ENCODE measurements at places on chromosomes 4 and X.

DNA sequence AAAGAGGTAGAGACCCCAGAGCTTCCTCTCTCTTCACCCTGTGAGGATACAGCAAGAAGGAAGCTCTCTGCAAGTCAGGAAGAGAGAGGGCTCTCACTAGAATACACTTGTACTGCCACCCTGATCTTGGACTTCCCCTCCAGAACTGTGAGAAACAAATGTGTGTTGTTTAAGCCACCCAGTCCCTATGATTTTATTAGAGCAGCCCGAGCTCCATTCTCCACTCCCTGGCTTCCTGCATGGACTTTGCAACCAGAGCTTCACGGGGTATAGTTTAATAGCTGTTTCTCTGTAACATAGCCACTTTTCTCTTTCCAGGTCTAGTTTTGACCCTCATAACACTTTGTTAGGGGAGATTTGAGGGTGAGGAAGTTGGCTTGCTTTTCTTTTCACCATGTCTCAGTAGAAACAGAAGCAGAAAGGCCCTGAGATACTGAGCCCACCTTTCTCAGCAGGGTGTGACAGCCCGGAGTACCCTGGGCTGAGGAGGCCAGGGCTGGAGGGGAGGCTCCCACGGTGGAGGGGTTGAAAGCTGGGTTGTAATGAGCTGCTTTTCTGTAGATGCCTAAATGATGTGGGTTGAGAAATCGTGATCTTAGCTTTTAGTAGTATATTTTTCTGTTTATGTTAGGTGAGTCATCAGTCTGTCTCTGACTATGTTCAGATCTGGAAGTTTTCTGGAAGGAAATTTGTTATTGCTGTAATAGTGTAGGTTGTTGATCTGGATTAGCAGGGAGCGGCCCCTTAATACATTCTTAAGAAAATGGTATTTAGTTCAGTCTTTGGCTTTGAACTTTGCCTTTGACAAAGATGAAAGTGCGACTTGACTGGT lies 118.6 kb downstream of the PTTG2 start:
- no peak for DNase-seq

DNA sequence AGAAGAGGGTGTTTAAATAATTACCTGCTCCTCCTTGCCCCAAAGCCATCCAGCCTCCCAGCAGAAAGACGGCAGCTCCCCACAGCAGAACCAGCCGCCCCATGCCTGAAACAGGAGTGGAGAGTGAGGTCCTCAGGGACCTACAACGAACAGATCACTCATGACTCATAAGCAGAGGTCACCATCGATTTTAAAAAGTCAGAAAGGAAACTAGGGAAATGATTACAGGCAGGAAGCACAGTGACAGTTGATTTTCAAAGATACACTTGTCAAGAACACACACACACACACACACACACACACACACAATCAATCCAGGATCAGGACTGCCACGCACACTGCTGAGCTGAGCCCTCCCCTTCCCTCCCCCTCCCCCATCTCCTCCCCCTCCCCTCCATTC lies at the start of gene CRLF2:
Gene CRLF2, minus strand, starts transcription at position 118 of the 400 bp plus-strand sequence. Its CDS starts 15 bp downstream, at position 103.
- no peak for DNase-seq

GRCh38 chr4:78667325-78667724 lies 108.8 kb upstream of the BMP2K start:
- DNase-seq, result no peak

- no peak for DNase-seq
These were observed 1151.2 kb downstream of the PDHA2 start for GRCh38 chr4:96991083-96991482.

DNA sequence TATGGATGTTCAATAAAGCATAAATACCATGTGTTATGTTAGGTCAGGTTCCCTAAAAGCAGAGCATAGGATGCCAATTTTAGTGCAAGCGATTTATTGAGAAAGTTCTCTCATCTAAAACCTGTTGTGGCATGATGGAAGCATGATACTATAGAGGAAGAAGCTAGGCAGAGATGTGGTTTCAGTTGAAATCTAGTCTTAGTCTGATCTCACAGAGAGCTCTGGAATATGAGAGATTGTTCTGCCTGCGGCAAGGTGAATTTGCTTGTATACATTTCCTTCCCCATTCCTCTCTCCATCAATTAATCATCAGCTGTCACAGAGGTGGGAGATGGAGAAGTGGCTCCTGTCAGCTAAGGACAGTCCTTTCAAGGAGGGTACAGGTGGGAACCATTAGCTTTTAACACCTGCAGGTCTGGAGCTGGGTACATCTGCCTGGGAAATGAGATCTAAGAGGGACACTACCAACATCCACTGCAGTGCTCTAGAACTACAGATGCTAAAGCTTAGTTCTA lies 252.4 kb downstream of the CFAP299 start:
- no peak for DNase-seq

- DNase-seq, result no peak
These were observed 130.3 kb downstream of the TBL1X start for GRCh38 chrX:9595174-9595573.

- DNase-seq, result no peak
These were observed 365.2 kb downstream of the PRDM5 start for GRCh38 chr4:120557372-120557771.

- DNase-seq, result no peak
These were observed 62.4 kb upstream of the RAI2 start for GRCh38 chrX:17923546-17923945.

DNA sequence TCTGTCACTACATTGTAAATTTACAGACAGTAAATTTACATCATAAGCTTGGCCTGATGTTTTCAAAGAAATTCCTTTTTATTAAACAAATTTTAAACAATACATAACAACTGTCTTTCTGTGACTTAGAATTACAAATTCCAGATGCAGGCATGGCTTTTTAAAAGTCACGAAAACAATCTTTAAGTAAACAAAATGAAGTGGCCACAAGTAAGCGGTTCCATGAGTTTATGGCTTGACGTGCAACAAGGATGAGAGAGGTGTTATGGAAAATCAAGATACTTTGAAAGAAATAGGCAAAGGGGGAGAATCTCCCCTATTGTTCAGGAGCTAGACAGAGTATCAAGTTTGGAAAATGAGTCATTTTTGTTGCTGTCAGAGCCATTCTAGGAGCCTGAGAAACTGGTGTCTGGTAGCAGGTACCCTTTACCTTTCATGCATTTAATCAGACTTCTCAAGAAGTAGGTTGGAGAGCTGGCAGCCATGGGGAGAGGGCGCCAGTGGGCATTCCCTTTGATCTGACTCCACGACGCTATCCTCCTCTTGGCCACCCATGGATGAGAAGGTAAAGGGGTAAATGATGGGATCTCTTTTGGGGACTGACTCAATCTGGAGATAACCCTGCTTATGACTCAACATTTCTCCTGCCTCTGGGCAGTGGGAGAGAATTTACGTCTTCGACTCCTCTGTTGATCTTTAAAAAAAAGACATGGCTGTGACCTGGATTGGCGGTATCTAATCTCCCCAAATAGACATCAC lies 217.2 kb downstream of the SPRY1 start:
- no peak for DNase-seq

- DNase-seq, result no peak
These were observed at the start of gene ADRA2C for GRCh38 chr4:3766036-3766784. TSS of gene ADRA2C (plus strand) at chr4:3766385. CDS start at chr4:3766607, 222 bp downstream.

GRCh38 chrX:70033348-70034051 lies 16.2 kb downstream of the AWAT2 start:
- no peak for DNase-seq

DNA sequence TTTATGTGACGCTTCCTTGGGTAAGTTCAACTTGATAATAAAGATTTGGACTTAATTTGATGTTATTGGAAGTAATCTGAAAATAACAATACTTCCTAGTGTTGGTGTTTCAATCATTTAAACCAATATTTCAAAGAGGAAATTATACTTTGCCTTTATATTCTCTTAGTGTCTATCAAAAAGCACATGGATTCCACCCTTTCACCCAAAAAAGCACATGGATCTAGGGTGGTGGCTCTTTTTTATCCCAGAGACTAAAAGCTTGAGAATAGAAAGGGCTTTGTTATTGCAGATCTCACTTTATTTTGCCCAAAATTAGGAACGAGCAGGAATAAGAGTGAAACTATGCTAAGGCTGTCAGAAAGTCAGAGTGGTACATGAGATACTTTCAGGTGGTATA lies 75.1 kb upstream of the RASGEF1B start:
- DNase-seq, result no peak

All from NCI-H2029 treated with DMSO at 0.1 percent for 48 hours (cell line).